ENCODE measurements at places on chromosomes 6 and 20. TPM values are rescaled to one million over a fixed set of nuclear protein-coding genes. Genes with fewer than 3 reads are reported as not detected.

GRCh38 chr20:50980071-50980681 is 21.6 kb downstream of the MOCS3 start:
- no peak for DNase-seq

Gene SLC32A1
- not detected for total RNA-seq

DNA sequence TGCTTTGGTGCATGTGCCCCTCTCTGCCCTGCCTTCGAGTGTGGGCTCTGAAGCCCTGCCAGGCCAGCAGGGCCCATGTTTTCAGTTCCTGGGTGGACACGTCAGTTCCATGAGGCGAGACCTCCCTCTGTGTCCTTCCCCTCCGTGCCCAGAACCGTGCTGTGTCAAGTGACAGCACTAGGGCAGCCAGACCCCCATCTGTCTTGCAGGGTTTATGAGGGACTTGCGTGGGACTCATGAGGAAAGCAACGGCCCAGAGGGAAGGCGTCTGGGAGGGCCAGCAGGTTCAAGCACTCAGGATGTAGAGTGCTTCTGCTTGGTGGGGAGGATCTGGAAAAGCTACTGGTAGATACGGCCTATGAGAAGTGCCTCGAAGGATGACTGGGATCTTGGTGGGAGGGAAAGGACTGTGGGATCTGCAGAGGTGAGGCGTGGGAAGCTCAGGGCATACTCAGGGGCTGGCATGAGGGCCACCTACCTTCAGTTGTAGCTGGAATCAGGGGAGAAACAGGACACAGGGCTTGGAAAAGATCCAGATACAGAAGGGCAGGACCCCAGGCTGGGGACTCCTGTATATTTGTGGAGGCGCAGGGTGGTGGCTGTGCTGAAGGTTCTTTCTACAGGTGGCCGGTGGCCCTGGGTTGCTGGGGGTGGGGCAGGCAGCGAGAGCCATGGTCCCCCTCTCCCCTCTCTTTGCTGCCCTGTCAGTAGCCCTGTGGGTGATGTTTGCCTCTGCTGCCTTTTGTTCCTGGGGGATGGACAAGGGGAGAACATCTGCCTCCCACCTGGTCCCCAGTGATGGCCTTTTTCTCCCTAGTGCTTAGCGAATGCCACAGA is 5.5 kb downstream of the NPEPL1 start:
- peak; percentile 11 for DNase-seq

Gene NMBR
- not detected for total RNA-seq

- no peak for DNase-seq
Observed at GRCh38 chr20:58219342-58219700, 9.1 kb downstream of the ANKRD60 start.

Gene RBPJL
- total RNA-seq: not detected

GRCh38 chr20:59988141-59988540 is 29.9 kb downstream of the CDH26 start:
- DNase-seq: no peak

DNA sequence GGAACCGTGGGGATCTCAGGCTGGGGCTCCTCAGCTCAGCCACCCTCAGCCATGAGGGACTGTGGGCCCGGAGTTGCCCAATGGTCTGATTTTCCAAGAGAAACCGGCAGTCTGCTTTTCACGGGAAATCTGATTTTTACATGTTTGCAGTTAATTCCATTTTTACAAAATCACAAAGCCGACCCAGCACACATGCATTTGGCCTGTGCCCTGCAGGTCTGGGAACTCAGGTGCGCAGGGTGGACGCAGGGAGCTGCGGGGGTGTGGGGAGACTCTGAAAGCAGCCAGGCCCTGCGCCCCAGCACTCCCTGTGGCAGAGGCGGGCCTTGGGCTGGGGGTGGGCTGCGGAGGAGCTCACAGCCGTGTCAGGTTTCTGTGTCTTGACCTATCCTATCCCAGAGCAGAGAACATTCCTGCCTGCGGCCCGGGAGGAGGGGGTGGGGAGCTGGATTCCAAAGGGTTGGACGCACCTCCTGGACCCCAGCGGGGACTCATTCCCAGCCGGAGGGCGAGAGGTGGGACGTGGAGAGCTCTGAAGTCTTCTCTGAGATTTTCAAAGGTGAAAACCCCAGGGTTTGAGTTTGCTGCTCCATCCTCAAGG is 60.6 kb downstream of the ADNP start:
- no peak for DNase-seq

Gene AVP
- total RNA-seq: 0.38 TPM
